ENCODE measurements at places on chromosomes 1 and 21.

GRCh38 chr1:178768423-178768822 is 43.4 kb downstream of the RALGPS2 start:
- DNase-seq, result no peak

- no peak for DNase-seq
These were observed 98.7 kb upstream of the PDC start for GRCh38 chr1:186559601-186560116.

GRCh38 chr1:14759042-14759818 is 160.7 kb downstream of the KAZN start:
- DNase-seq, result no peak

DNA sequence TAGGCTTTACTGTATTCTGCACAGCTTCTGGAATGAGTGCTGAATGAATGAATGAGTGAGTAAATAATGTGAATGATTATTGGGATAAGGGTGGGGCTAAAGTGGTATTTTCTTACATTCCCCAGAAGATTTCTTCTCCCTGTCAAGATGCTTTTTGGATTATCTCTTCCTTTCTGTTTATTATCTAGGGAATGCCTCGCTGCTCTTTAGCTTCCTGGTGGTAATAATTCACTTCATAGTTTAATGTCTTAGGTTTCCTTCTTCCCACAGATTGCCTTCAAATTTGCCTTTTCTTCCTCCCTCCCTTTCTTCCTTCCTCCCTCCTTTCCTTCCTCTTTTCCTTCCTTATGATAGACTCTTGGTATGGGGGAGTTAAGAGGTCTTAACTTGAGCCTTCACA is 24.0 kb downstream of the DDR2 start:
- DNase-seq, result no peak

DNA sequence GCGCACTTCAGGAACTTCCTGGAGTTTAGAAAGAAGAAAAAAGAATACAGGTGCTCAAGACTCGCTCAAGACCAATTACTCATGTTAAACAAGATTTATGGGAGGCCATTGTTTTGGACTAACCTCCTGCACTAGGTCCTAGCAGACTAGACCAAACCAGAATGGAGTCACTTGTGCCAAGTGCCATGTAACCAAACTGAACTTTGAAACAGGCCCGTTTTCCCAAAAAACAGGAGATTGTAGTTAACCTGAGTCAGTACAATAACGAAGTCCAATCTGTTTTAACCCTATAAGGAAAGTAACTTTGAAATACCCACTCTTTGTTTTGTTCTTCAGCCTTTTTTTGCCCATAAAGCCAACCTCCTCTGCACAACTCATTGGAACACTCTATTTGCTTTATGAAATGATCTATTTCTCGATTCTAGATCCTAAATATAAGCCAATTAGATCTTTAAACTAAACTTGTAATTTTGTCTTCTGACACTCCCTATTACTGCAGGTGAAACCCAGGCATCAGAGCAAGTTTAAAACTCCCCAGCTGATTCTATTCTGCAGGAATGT is 695 bp upstream of the NTPCR start:
- DNase-seq, result no peak

GRCh38 chr1:223077247-223077833 is 65.7 kb downstream of the TLR5 start:
- DNase-seq, result no peak

GRCh38 chr1:152998476-152998875 is 3.1 kb upstream of the SPRR3 start:
- no peak for DNase-seq

DNA sequence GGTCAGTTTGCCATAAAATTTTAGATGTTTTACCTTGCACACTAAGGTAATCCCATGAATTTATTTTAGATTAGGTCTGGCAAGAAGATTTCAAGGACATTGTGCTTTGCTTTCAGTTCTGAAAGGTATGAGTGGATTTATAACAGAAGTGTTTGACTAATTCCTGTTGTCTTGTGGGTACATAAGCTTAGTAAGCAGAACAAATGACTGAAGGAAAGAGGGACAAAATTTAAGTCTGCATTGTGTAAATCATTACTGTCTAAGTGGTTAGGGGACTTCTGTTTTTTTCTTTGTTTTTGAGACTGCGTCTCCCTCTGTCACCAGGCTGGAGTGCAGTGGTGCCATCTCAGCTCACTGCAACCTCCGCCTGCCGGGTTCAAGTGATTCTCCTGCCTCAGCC is 60.1 kb downstream of the PKN2 start:
- DNase-seq, result no peak

DNA sequence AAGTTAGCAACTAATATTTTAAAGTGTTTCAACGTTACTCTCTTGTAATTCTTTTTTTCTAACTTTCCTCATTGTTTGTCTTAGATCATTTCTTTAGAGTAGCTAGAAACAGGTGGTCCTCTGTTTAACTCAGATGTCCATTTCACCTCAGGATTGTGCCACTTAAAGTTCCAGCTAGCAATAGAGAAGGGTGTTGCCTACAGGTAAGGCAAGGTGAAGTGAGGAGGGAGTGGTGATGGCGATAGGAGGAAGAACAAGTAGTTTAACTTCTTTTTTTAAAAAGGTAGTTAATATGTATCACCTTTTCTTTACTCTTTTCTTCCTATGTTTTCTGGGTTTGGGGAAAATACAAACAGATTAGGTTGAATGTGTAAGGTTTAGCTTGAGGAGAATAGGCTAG is 44.4 kb downstream of the ABCD3 start:
- DNase-seq, result no peak

DNA sequence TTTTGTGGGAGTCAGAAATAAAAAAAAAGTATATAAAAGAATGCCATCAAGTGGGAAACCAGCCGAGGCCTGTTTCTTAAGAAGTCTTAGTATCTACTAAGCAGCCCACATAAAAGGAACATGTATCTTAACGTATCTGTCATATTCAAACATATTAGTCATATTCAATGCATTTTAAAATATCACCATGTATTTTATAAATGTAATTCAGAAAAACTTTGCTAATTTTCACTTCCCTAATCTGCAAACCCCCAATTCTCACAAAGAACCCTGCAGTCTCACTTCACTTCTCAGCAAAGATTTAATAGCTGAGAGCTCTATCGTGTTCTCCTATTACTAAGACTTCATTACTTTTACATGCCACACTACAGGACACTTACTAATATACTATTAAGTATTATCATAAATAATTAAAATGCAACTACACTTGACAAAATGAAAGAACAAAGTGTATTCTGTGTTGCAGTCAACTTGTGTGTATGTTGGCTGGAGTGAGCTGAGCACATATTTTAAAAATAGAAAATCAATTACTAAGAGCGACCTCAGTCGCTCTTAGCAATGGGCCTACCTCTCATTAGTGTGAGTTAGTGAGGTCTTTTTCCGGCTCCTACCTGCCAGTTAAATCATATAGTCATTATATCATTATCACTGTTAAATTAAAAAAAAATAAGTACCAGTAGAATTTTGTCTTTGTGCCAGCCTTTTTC is 484.3 kb downstream of the LMO4 start:
- DNase-seq, result no peak

DNA sequence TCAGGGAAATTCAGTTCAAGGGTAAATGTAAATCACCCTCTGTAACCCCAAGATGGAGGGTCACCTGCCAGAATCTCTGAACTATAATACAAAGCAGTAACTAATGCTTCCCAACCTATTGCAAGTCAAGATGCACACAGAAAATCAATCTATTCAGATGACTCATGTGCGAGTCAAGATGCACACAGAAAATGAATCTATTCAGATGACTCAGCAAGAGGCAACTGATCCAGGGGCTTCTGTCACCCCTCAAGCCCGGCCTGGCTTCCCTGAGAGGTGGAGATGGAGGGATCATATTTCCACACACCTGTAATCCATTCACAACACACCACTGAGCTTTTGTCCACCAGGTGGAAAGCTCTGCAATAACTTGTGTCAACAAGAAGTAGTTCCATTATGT is 17.4 kb upstream of the HIVEP3 start:
- no peak for DNase-seq

DNA sequence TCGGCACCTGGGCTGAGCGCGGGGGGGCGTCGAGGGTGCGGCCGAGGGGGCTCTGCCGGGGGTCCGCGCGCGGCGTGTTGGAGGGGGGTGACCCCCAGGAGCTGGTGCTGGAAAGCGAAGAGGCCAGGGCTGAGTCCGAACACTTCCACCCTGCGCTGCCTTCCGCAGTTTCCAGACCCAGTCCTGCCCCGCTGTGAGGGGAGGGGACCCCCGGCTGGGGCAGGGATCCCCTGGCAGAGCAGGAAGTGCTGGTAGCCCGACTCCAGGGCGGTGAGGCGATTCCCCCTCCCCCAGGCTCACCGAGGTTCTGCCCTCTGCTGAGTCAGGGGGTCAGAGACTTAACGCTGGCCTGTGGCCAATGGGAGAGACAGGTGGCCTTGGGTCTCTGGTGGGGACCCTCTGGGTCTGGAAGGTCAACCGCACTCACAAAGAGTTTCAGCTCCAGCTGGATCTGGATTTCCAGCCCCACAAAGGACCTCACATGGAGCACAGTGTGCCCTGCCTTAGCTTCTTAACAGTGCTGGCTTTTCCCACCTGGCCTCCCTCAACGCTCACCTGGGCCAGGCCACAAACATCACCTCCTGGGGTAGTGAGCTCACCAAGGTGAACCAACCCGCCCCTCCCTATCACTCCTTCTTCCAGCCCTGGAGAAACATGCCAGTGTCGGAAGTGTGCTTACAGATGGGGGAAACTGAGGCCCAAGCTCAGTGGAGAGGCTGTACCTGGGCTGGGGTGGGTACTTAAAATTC is 39.8 kb upstream of the SYNC start:
- no peak for DNase-seq

DNA sequence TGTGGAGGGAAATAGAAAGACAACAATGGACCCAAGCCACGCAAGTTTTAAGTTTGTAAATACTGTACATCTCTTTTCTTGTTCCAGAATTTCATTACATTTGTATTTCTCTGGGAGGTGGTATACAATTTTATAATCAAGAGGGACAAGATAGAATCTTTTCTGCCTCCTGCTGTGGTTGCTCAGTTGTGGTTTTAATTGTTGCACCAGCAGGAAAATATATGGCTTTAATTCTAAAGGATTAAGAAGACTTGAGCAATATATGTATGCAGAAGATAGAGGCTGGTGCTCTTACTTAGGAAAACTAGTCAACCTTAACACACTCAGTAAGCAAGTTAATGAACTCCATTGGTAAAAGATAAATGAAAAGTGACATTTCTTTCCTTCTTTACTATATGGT is 19.8 kb upstream of the ASB17 start:
- no peak for DNase-seq

- DNase-seq, result no peak
These were observed 146.1 kb downstream of the EDEM3 start for GRCh38 chr1:184608581-184608980.

GRCh38 chr1:218896202-218896601 is 277.5 kb upstream of the LYPLAL1 start:
- no peak for DNase-seq

GRCh38 chr1:153180556-153180955 is 22.7 kb upstream of the LELP1 start:
- DNase-seq, result no peak

DNA sequence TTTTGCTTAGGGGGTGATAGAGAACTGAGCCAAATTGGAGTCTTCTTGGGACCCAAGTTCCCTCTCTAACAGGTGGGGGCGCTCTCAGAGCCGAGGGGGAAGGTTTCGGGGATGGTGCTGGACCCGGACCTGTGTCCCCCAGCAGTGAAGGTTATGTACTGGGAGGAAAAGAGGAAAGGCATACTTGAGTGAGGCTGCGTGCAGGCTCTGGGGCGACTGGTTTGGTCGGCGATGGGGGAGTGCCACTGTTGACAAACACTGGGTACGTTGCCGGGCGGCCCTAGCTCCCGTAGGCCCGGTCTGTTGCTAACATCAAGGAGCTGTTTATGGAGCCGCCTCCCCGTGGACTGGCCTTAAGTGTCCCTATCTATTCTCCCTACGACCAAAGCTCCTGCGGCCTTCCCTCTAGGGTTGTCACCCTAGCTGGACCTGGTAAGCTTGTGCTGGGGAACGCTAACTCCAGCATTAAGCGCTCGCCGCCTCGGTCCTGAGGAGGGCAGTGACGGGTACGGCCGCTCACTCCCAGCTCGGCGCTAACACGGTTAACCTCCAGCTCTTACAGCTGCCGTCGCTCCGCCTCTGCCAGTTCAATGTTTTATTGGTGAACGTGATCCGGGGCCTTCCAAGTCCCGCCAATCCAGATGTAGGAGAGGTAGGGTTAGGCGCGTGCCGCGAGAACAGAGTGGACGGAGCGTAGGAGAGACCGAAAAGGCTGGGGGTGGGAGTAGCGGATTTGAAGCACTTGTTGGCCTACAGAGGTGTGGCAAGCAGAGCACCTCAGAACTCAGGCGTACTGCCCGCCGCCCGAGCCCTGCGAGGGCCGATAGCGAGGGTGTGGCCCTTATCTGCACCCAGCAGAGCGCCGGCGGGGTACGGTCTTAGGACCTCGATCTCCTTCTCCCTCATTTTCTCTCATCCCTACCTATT is at the start of gene PPOX:
Gene PPOX (plus strand): TSS at position 685 of the 927 bp plus-strand sequence. CDS start 422 bp downstream, outside the sequence.
- DNase-seq, result peak; percentile 99

DNA sequence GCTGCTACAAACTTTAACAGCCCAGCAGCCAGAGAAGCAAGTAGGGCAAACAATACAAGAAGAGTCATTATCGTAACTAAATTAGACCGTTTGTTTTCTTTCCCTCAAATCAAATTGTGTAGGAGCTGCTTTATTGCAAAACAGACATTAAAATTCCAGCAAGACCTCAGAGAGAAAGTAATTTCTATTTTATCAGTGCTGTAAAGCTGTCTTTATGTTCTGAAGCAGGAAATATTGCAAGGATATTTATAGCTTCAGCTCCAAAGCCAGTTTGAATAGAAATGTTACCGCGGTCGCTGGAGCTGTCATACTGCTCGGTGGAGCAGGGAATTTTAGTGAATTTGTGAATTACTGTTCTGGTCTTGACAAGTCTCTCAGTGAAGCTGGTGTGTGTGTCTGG is 503.8 kb upstream of the PLXNA2 start:
- DNase-seq, result no peak

GRCh38 chr1:156949127-156949526 is 28.7 kb downstream of the LRRC71 start:
- no peak for DNase-seq

DNA sequence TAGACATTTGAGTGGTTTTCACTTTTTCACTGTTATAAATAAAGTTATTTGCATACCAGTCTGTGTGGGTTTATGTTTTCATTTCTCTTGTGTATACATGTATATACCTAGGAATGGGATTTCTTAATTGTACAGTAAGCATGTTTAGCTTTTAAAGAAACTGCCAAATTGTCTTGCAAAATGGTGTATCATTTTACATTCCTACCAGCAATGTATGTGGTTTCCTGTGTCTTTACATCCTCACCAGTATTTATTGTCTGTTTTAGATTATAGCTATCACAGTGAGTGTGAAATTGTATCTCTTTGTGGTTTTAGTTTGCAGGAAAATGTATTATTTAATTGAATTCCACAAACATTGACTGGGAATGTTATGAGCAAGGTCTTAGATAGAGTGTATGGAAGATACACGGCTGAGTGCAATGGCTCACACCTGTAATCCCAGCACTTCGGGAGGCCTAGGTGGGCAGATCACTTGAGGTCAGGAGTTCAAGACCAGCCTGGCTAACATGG is 57.3 kb downstream of the MACF1 start:
- no peak for DNase-seq

GRCh38 chr1:234980645-234981396 is 147.8 kb downstream of the TOMM20 start:
- DNase-seq, result peak; percentile 97

- DNase-seq, result no peak
These were observed 5.6 kb upstream of the HNRNPU start for GRCh38 chr1:244869950-244870349.

Measured in vagina (tissue), 2 donors.